Thyroid gland (tissue), 4 donors: ENCODE measurements at places on chromosomes 5 and 9. TPM values are rescaled to one million over a fixed set of nuclear protein-coding genes. Genes with fewer than 3 reads are reported as not detected.

Gene MINAR2
- total RNA-seq, result not detected

Gene SCGB3A2
- total RNA-seq, result not detected

DNA sequence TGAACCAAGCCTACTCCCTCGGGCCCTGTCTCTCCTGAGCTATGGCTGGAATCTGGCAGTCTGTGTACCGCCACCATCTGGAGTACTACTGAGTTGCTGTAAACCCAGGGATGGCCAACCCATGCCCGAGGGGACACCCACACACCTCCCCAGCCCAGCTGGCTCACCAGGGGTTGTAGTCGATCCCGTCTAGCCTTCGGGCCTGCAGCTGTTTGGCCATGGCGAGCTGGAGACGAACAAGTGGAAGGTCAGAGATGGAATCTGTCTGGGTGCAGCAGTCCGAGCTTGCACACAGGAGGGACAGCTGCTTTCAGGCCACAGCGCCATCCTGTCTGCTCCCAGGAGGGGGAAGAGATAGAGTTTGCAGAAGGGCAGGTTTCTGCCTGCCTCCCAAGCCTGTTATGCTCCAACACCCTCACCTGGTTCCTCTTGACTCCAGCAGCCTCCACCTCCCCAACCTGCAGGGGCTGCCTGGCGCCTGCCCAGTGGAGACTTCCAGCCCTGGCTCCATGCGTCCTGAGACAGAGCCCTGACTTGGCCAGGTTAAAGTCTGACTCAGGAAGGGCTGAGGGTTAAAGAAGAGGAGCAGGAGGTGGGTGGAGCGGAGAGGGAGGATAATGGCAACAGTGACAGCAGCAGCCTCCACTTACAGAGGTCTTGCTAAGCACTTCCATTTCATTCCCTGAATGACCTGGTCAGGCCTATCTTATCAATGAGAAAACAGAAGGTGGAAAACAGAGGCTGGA is 15.8 kb upstream of the SPOUT1 start:
- no peaks in the 10 kb centered on the region for H3K36me3 ChIP-seq
- peak overlapping the region; percentile 29 for H3K27ac ChIP-seq

Gene DOLPP1
- total RNA-seq, result 7.8 TPM

Gene PDE6A
- total RNA-seq, result not detected

DNA sequence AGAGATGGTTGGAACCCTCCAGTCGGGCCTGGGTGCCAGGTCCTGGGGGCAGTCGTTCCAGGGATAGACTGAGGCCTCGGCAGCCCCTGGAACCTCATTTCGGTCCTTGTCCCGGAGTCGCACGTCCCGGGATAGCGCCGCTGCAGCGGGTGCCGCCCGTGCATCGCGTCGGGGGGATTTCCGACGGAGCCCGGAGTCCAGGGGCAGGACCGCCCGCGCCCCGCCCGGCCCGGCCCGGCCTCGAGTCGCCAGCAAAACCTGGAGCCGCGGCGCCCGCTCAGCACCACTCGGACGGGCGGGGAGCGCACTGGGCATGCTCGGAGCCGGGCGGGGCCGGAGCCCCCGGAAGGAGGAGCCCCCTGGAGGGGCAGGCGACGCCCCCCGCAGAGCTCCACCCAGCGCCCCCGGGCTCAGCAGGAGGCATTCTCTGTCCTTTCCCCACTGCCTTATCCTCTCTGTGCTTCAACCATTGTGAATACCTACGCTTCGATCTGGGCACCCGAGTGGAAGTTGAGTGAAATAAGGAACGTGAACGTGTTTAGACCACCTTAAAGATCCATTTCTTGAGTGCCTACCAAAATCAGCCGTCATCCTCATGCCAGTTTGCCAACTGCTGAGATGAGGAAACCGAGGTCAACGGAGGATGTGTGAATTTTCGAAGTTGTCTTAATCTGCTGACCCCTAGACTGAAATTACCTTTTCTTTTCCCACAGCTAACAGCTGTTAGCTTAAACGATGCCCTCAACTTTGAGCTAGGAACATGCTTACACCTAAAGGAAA is 1.7 kb upstream of the PTPN3 start:
- H3K27ac ChIP-seq, result peak overlapping the region; percentile 62
- no peaks in the 10 kb centered on the region for H3K27me3 ChIP-seq
- no peak overlapping the region for H3K4me3 ChIP-seq
- peak; percentile 85 for DNase-seq
- no peaks in the 10 kb centered on the region for H3K36me3 ChIP-seq

DNA sequence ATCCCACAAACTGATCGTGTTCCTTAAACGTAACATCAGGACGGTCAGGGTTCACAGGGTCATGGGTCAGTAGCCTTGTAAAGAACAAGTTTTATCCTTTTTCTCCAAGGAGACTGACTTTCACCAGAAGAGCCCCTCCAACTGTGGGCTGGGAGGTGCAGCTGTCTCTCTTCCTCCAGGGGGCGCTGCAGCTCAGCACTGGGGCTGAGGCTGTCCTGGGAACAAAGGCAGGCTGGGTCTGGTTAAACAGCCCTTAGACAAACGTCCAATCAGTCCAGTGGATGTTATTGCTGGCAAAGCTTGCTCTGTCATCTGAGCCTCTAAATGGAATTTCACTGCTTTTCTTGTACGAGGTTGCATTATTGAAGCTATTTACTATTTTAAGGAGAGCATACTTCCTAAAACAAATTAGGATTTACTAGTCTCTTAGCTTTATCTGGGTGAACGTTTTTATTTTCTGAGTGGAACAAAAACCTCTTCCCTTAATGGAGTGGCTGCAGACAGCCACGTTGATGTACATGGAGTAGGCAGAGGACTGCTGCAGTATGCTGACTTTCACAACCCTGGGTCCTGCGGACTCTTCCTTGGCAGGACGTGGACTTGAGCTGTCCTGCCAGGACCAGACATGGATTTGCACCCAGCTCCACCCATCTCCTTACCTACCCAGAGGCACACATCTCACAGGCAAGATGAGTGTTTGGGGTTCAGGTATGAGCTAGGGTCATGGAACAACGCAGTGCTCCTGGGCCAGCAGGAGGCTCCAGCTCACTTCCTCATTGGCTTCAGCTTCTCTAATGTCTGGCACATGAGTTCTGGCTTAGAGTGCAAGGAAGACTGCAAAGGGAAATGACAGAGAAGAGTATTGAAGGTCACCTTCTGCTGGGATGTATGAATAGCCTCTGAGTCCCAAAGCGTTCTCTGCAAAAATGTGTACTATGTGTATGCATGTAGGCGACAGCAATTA is 7.8 kb downstream of the EXOSC2 start:
- peak; percentile 82 for DNase-seq
- H3K27me3 ChIP-seq, result no peaks in the 10 kb centered on the region
- H3K4me1 ChIP-seq, result no peaks in the 10 kb centered on the region
- no peak overlapping the region for H3K4me3 ChIP-seq
- H3K27ac ChIP-seq, result no peak overlapping the region

Gene PPP3R2
- not detected for total RNA-seq

- no peak overlapping the region for H3K27ac ChIP-seq
- no peaks in the 10 kb centered on the region for H3K4me1 ChIP-seq
- H3K4me3 ChIP-seq, result no peak overlapping the region
- H3K36me3 ChIP-seq, result no peaks in the 10 kb centered on the region
These were observed 117.3 kb upstream of the CDH12 start for GRCh38 chr5:22970491-22970890.

GRCh38 chr5:88092958-88093605 is 175.6 kb downstream of the TMEM161B start:
- no peaks in the 10 kb centered on the region for H3K4me1 ChIP-seq
- no peak for DNase-seq
- H3K36me3 ChIP-seq, result no peaks in the 10 kb centered on the region
- H3K27me3 ChIP-seq, result no peaks in the 10 kb centered on the region
- no peak overlapping the region for H3K4me3 ChIP-seq
- H3K27ac ChIP-seq, result no peak overlapping the region

DNA sequence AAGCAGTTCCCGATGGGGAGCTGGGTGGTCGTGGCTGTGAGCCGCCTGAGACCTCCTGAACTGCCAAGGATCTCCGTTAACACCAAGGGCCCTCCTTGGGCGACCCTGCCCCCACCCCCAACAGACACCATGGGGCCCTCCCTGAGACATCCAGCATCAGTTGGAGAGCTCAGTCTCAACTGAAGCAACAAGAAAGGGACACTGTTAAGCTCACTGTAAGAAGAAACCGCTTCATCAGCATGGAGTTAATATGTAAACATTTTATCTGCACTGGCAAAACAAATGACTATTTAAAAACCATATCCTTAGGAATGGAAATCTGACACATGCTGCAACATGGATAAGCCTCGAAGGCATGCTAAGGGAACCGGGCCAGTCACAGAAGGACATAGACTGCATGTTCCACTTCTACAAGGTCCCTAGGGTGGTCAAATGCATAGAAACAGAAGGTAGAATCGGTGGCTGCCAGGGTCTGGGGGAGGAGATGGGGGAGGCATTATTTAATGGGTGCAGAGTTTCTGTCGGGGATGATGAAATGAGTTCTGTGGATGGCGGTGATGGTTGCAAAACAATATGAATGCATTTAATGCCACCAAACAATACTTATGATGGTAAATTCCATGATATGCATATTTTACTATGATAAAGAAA is 47.4 kb downstream of the ROR2 start:
- peaks cover 34% of the 10 kb centered on the region for H3K4me1 ChIP-seq
- peak overlapping the region; percentile 29 for H3K27ac ChIP-seq
- H3K27me3 ChIP-seq, result no peaks in the 10 kb centered on the region
- no peaks in the 10 kb centered on the region for H3K36me3 ChIP-seq
- no peak for DNase-seq

- no peak for DNase-seq
- no peaks in the 10 kb centered on the region for H3K27me3 ChIP-seq
- no peaks in the 10 kb centered on the region for H3K36me3 ChIP-seq
- H3K4me1 ChIP-seq, result no peaks in the 10 kb centered on the region
- no peak overlapping the region for H3K4me3 ChIP-seq
These were observed 204.8 kb downstream of the MLLT3 start for GRCh38 chr9:20417373-20418080.

DNA sequence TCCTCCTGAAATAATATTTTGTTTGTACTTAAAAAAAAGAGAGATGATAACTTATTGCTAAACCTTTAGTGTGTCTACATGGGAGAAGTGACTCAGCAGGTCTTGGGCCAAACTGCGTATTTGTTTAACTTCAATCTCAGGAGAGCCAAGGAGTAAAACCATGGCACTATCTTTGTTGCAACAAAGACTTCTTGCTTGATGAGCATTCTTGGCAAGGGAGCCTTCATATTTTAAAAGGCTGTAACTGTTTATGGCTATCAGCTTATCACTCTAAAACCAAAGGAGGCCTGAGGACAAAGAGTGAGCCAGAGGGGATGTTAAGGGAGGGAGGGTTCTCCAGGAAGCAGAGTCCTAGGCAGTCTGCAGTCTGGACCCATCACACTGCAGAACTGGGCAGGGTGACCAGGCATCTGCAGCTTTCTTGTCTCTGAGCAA is 216.2 kb upstream of the S1PR3 start:
- no peaks in the 10 kb centered on the region for H3K27me3 ChIP-seq
- DNase-seq, result no peak
- no peaks in the 10 kb centered on the region for H3K4me1 ChIP-seq
- H3K4me3 ChIP-seq, result no peak overlapping the region
- H3K36me3 ChIP-seq, result no peaks in the 10 kb centered on the region
- H3K27ac ChIP-seq, result peak overlapping the region; percentile 45

GRCh38 chr9:27154908-27155307 is 45.9 kb downstream of the TEK start:
- peaks cover 46% of the 10 kb centered on the region for H3K4me1 ChIP-seq
- no peaks in the 10 kb centered on the region for H3K27me3 ChIP-seq
- H3K36me3 ChIP-seq, result no peaks in the 10 kb centered on the region
- no peak overlapping the region for H3K4me3 ChIP-seq

GRCh38 chr9:77965445-77966123 is 66.0 kb downstream of the GNAQ start:
- H3K36me3 ChIP-seq, result no peaks in the 10 kb centered on the region
- no peak for DNase-seq
- no peak overlapping the region for H3K4me3 ChIP-seq

DNA sequence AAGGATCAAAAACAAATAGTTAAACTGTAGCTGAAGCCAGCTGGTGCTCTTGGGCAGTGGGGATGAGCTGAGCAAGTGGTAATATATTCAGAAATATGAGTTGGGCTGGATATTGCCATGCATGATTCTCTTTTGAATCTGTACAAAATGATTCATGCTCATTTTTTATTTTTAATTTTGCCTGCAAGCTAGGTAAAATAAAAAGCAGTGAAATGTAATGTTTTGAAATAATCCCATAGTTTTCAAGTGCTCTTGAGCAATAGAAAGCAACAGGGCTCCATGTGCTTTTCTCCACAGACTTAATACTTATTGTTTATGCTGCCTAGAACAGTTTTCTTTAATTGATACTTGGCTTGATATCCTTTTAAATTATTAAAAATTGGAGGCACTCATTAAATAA is 489.3 kb downstream of the TLE4 start:
- H3K4me1 ChIP-seq, result no peaks in the 10 kb centered on the region
- no peaks in the 10 kb centered on the region for H3K27me3 ChIP-seq
- H3K27ac ChIP-seq, result no peak overlapping the region
- H3K4me3 ChIP-seq, result no peak overlapping the region
- no peak for DNase-seq

GRCh38 chr5:15425766-15426165 is 74.2 kb upstream of the FBXL7 start:
- no peaks in the 10 kb centered on the region for H3K27me3 ChIP-seq
- H3K36me3 ChIP-seq, result no peaks in the 10 kb centered on the region
- H3K4me1 ChIP-seq, result peaks cover 2% of the 10 kb centered on the region
- no peak for DNase-seq
- H3K27ac ChIP-seq, result peak overlapping the region; percentile 58
- no peak overlapping the region for H3K4me3 ChIP-seq

GRCh38 chr9:133772581-133772980 is 34.4 kb upstream of the SARDH start:
- no peak overlapping the region for H3K27ac ChIP-seq
- H3K4me1 ChIP-seq, result no peaks in the 10 kb centered on the region
- H3K27me3 ChIP-seq, result no peaks in the 10 kb centered on the region

Gene QRFP
- not detected for total RNA-seq

- no peaks in the 10 kb centered on the region for H3K36me3 ChIP-seq
- no peak overlapping the region for H3K4me3 ChIP-seq
- no peak for DNase-seq
- H3K27me3 ChIP-seq, result no peaks in the 10 kb centered on the region
- H3K27ac ChIP-seq, result peak overlapping the region; percentile 14
- peaks cover 21% of the 10 kb centered on the region for H3K4me1 ChIP-seq
These were observed 54.9 kb downstream of the SLC44A1 start for GRCh38 chr9:105299190-105299854.

DNA sequence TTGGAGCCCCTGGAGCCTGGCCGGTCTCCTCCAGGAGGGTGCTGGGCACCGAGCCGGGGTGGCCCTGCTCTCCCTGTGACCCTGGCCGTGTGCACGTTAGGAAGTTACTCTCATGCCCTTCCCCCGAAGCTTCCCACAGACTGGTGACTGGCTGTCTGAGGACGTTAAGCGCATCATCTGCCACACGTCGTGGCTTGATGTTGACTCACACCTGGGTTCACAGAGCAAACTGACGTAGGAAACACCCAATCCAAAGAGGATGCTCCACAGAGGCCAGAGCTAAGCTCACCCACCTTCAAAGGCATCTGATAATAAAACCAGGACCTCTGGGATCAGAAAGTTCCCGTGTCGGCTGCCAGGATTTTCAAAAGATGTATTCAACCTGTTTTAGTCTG is 152.9 kb upstream of the PHYKPL start:
- H3K27ac ChIP-seq, result no peak overlapping the region
- DNase-seq, result no peak
- H3K36me3 ChIP-seq, result no peaks in the 10 kb centered on the region
- H3K4me3 ChIP-seq, result no peak overlapping the region

- H3K4me3 ChIP-seq, result peak overlapping the region; percentile 49
- H3K27me3 ChIP-seq, result no peaks in the 10 kb centered on the region
- no peaks in the 10 kb centered on the region for H3K36me3 ChIP-seq
- H3K4me1 ChIP-seq, result peaks cover 7% of the 10 kb centered on the region
- peak overlapping the region; percentile 91 for H3K27ac ChIP-seq
These were observed 807 bp upstream of the PLGRKT start for GRCh38 chr9:5438301-5439162.

GRCh38 chr9:347667-348292 is 133.1 kb downstream of the DOCK8 start:
- DNase-seq, result no peak
- H3K36me3 ChIP-seq, result no peaks in the 10 kb centered on the region
- H3K4me1 ChIP-seq, result no peaks in the 10 kb centered on the region
- H3K4me3 ChIP-seq, result no peak overlapping the region
